ENCODE measurements at places on chromosomes 5 and 9.
A peak's percentile ranks its signal among the peaks of the same experiment; 100 is the strongest.

GRCh38 chr5:133664422-133664821, 52.1 kb upstream of the FSTL4 start:
- DNase-seq: no peak

- no peak for DNase-seq
Observed at GRCh38 chr9:83245979-83246659, 183.2 kb upstream of the RASEF start.

- no peak for DNase-seq
Observed at GRCh38 chr5:143168171-143168741, 235.2 kb downstream of the NR3C1 start.

DNA sequence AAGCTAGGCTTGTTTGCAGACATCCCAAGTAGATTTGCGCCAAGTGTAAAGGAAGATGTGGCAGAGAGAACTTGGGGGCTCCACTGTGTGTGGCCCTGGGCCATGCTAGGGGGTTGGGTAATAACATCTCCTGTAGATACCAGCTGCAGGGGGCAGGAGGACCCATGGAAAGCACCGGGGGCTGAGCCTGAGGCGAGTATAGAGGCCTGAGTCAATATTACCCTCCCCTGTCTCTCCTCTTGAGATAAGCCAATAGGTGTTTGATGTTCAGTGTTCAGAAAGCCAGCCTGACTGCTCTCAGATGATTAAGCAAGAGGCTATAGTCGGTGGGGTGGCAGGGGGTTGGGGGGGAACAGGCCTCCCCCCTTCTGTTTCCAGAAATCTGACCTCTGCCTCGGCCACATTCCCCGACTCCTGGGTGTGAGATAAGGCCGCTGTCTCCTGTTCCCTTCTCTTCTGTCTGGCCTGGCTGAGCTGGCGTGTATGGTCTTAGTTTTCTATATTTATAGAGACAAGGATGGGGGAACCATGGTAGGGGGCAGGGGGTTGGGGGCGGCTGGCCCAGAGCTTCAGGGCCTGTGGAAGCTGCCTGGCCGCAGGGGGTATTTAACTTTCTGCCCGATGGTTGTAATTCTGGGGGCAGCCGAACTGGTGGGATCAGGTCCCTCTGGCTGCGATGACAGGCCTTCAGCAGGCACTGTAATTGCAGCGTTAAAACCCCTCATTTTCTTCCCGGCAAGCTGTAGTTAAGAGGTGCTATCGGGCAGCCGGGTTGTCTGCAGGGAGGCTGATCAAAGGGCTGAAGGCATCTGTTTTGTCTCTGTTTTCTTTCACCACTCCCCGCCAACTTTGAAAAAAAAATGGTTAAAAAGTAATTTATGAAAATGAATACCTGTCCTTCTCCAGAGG, 292.0 kb downstream of the NSG2 start:
- DNase-seq: no peak

DNA sequence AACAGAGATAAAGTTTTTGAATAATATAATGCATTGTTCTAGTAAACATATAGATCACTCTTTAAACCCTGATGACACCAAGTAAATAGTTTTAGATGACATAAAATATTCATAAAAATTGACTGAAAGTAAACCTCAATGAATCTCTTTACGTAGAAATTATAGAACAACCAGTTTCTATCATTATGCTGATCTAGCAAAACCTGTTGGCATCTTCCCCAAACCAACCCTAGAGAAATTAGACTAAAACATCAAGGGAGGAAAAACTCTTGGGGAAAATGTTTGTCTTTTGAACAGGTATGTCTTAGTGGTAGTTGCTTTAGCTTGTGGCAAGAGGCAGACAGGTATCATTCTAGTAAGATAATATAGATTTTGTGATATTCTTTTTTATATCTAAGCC, 747.0 kb upstream of the CDH6 start:
- DNase-seq: no peak

DNA sequence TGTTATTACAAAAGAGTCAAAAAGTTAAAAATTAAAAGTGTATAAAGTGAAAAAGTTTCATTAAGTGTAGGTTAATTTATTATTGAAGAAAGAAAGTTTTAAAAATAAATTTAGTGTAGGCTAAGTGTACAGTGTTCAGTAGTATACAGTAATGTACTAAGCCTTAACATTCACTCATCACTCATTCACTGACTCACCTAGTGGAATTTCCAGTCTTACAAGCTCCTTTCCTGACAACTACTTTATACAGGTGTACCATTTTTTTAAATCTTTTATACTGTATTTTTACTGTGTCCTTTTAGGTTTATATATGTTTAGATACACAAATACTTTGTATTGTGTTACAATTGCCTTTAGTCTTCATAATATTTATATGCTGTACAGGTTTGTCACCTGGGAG, 530.2 kb upstream of the FAM174A start:
- DNase-seq: no peak

DNA sequence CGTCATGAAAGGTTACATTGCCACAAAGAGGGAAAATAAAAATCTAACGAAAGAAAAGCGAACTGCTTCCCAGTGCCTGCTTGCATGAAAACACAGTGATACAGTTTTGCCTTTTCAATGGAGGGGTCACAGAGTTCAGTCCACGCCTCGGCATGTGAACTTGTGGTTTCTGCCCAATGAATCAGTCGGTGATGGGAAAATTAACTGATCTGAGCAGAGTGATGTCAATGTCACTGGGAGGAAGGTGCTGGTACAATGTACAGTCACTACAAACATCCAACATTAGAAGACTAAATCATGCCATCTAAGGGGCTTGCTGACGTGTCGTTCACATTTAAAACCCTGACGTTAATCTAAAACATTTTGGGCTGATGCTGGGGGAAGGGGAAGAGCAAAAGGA, 151.8 kb upstream of the MSX2 start:
- DNase-seq: no peak

DNA sequence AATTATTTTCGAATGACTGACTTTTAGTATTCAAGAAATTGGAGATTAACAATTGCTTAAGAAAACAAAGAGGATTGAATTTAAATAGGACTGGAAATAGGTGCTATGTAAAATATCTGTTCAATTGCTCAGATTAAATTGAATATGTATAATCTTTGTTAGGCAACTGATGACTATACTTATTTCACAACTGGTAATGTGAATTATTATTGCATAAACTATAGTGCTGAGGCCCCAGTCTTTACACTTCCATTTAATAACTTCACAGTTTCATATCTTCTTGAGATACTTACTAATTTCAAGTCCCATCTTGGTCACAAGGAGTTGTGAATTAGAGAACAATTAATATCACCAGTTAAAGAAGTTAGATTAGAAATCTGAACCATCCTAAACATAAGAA, 16.7 kb downstream of the CEP78 start:
- no peak for DNase-seq

- DNase-seq: no peak
Observed at GRCh38 chr5:59757442-59757841, 136.1 kb downstream of the PDE4D start.

GRCh38 chr9:70607329-70607728, 192.9 kb upstream of the KLF9 start:
- DNase-seq: no peak

- no peak for DNase-seq
Observed at GRCh38 chr5:62287237-62287636, 18.8 kb upstream of the KIF2A start.

DNA sequence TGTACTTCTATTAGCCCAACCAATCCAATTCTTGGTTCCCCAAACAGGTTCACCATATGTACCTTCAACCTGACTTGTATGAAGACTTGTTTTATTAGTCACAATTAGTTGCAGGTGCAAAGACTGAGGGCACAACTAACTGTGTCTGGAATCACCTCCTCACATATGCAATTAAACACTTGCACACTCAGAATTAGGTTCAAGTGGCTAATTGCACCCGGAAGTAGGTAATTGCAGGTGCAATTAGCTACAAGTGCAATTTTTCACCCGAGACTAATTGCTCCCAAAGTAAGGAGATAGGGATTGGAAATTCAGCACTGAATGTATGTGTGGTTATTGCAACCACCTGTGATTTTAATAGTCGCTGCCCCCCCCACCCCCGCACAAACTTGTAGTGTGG, 338.9 kb downstream of the ZSWIM6 start:
- DNase-seq: no peak

- no peak for DNase-seq
Observed at GRCh38 chr9:109584205-109584604, 86.1 kb upstream of the PTPN3 start.

DNA sequence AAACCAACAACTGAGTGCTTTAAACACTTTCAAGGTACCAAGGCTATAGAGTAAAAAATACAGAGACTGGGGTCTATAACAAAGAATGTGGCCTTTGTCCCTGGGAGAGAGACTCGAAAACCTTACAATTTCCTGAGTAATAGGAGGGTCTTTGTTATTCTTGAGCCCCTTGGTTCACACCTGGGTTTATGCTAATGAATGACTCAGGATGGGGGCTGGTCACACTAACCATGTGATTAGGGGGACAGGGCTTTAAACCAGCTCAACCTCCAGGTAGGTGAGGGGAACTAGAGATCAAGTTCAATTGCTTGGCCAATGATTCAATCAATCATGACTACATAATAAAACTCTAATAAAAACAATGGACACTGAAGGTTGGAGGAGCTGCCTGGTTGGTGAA, 50.2 kb downstream of the PLPP1 start:
- DNase-seq: no peak

- DNase-seq: no peak
Observed at GRCh38 chr9:16901590-16901989, 31.1 kb upstream of the BNC2 start.

GRCh38 chr5:162068412-162068811, 839 bp downstream of the GABRG2 start:
- DNase-seq: peak; percentile 37

GRCh38 chr9:126704892-126705766, 91.4 kb downstream of the LMX1B start:
- peak; percentile 75 for DNase-seq

DNA sequence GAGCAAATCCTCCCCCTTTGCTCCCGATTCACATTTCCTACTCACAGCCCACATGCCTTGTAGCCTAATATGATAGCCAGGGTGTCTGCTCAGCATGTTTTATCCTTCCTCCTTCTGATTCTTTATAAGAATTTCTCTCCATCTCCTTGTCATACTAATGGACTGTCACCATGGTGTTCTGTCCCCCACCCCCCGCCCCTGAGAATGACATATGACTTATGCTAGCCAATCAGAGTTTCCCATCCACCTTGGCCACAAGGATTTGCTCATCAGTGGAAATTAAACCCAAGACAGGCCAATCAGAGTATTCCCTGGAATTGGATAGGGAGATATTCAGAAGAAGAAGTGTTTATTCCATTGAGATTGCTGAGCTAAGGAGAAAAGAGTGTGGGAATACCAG, 16.0 kb downstream of the ABLIM3 start:
- no peak for DNase-seq

DNA sequence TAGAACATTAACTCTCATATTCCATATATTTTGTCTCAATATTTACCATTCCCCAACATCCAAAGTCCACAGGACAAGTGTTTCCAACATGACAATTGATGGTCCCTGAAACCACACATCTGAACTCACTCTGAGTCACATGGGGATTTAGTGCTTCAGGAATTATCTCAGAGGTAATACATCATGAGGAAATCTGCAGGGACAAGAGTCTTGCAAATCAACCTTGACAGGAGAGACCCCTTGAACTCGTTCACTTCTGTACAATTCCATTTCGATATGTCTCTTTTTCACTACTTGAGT, 119.7 kb upstream of the ABCA1 start:
- no peak for DNase-seq

GRCh38 chr5:77845324-77845646, 69.1 kb upstream of the TBCA start:
- DNase-seq: no peak

Data from head of caudate nucleus (tissue), 42 donors.